ENCODE measurements at places on chromosomes 5 and 9.

DNA sequence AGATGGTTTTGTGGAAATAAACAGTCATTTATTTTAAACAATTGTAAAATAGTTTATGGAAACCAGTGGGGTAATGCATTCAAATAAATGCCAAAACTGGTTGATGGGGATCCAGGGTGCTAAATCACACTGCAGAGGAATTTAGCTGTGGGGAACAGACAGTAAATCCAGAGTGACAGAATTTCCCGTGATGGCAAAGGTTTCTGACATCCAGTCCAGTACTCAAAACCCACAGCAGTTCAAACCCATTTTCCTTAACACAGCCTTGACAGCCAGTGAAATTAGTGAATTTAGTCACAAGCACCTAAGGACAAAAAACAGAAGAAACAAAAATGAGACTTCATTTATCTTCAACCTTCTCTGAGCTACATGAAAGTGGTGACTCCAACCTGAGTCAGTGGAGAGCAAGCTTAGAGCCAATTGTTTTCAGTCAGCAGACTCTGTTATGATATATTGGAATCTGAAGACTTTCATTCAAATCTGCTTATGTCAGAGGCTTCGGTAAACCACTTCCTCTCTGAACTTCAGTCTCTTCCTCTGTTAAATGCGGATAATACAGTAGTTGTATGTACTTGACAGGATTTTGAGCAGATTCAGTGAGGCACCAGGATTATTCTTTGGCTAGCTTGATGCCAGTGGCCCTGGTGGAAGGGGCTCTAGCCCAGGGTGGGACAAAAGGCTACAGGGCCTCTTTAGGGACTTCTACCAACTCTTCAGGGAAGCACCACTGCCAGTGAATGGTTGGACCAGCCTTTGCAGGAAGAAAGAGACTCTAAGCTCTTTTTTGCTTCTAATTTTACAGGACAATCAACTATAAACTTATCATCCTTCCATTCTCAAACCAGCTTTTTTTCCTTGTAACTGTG, 185.3 kb downstream of the MAPKAP1 start:
- ATAC-seq = peak; percentile 99

GRCh38 chr5:173573126-173573960, 43.1 kb downstream of the BOD1 start:
- no peak for ATAC-seq

GRCh38 chr9:21576331-21577189, 94.4 kb upstream of the IFNE start:
- ATAC-seq = peak; percentile 41

- ATAC-seq = no peak
Observed at GRCh38 chr5:39055027-39055767, 19.0 kb downstream of the RICTOR start.

DNA sequence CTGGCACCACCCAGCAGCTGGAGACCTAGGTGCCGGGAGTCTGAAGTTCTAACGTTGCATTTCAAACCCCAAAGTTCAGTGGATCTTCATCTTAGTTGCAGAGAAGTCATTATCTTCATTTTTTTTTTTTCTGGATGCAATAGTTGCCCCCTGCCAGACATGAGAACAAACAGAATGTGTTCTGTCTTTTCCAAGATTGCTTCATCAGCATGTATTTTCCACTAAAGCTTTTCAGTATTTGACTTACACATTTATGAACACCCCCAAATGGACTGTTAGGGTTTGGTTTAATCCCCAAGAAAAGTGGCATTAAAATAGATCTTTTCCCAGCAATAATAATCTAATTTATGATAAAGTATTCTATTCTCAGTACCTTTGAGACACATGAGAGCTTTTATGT, 135.2 kb upstream of the OSMR start:
- ATAC-seq = no peak

DNA sequence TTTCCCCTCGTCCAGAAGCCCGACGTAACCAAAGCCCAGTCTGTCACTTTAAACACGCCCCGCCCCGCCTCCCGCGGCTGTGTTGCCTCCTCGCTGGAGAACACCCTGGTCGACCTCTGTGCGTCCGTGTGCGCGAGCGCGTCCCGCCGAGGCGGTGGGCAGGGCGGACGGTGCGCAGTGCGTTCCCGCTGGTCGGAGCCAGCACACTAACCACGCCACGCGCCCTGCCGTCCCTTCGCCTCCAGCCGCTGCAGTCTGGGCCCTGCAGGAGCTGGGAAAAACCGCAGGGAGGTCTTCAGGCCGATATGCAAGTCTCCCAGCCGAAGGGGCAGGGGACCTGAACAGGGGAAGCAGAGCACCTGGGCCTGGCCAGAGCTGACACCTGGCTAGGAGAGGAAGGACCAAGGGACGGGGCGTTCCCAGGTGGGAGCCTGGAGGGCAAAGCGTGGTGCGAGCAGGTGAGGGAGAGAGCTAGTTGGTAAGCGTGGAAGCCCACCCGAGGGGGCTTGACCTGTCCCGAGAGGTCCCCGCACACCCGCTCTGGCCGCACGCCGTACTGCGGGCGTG, 1.3 kb upstream of the PHPT1 start:
- ATAC-seq = peak; percentile 18

- no peak for ATAC-seq
Observed at GRCh38 chr9:120396418-120396817, 183.5 kb downstream of the CDK5RAP2 start.
